ENCODE measurements at places on chromosomes 3 and 15. TPM values are rescaled to one million over a fixed set of nuclear protein-coding genes. Genes with fewer than 3 reads are reported as not detected.

Gene PLA2G4B
- total RNA-seq: 1.5 TPM

DNA sequence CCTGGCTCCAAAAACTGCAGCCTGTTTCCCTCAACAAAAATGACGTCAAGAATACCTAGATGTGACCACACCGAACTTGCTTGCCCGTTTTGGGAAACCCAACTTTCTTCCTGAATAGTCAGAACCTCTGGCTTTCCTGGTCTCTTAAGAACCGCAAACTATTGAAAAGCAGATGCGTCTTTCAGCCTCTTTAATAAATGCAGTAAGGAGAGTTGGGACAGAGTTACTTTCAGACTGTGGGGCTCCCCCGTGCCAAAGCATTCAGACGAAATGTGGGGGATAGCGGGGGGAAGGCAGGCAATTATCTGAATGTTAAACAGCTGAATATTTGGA, 1.2 kb upstream of the PROK2 start:
- no peak overlapping the region for H3K4me3 ChIP-seq
- DNase-seq: peak; percentile 53
- no peaks in the 10 kb centered on the region for H3K36me3 ChIP-seq
- no peak overlapping the region for H3K27ac ChIP-seq

GRCh38 chr3:148971401-148972163, 19.8 kb upstream of the GYG1 start:
- H3K27ac ChIP-seq: peak overlapping the region; percentile 47
- H3K27me3 ChIP-seq: no peaks in the 10 kb centered on the region
- no peak overlapping the region for H3K4me3 ChIP-seq
- no peaks in the 10 kb centered on the region for H3K36me3 ChIP-seq
- no peak for DNase-seq
- peaks cover 5% of the 10 kb centered on the region for H3K4me1 ChIP-seq

DNA sequence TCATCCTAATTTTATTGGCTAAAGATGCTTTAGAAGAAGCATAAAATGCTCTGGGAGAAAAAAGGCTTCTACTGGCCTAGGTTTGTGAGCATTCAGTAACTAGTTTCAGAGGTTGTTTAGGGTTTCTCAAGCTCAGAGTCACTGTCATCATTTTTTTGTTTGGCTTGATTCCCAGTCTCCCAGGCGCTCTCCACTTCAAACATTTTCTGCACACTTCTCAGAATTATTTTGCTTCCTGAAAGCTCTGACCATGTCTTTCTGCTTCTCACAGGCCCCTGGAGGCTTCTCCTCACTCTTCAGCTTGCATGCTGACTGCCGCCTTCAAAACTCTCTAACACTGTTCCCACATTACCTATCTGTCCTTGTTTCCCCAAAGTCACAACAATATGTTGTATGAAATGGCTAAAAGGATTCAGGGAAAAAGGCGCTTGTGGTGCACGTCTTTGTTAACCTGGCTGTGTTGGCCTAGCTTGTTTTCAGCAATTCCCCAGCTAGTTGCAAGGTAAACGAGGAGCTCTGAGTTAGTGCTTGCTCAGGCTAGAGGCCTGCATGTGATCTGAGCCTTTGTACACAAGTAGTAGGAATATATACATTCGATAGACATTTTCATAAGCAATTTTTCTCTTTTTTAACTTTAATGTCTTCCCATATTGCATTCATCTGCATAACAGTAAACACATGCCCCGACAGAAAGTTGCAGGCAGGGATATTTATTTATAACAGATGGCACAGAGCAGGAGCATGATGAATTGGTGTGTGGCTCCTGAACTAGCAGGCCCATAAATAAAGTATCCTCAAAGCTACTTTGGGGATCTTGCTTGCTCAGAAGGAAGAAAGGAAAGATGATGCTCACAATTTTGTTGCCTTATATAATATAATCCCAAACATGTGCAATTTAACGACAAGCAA, 129.2 kb upstream of the DPH6 start:
- DNase-seq: no peak
- peak overlapping the region; percentile 52 for H3K27ac ChIP-seq
- no peaks in the 10 kb centered on the region for H3K36me3 ChIP-seq
- peaks cover 78% of the 10 kb centered on the region for H3K4me1 ChIP-seq
- H3K27me3 ChIP-seq: no peaks in the 10 kb centered on the region

GRCh38 chr3:15581471-15582394, 19.6 kb downstream of the HACL1 start:
- no peaks in the 10 kb centered on the region for H3K27me3 ChIP-seq
- H3K27ac ChIP-seq: no peak overlapping the region
- H3K4me3 ChIP-seq: no peak overlapping the region
- peaks cover 94% of the 10 kb centered on the region for H3K36me3 ChIP-seq
- no peaks in the 10 kb centered on the region for H3K4me1 ChIP-seq

Measured in esophagus muscularis mucosa (tissue), 4 donors.